ENCODE measurements at places on chromosomes 7 and 10. TPM values are rescaled to one million over a fixed set of nuclear protein-coding genes. Genes with fewer than 3 reads are reported as not detected.
A peak's percentile ranks its signal among the peaks of the same experiment; 100 is the strongest.

DNA sequence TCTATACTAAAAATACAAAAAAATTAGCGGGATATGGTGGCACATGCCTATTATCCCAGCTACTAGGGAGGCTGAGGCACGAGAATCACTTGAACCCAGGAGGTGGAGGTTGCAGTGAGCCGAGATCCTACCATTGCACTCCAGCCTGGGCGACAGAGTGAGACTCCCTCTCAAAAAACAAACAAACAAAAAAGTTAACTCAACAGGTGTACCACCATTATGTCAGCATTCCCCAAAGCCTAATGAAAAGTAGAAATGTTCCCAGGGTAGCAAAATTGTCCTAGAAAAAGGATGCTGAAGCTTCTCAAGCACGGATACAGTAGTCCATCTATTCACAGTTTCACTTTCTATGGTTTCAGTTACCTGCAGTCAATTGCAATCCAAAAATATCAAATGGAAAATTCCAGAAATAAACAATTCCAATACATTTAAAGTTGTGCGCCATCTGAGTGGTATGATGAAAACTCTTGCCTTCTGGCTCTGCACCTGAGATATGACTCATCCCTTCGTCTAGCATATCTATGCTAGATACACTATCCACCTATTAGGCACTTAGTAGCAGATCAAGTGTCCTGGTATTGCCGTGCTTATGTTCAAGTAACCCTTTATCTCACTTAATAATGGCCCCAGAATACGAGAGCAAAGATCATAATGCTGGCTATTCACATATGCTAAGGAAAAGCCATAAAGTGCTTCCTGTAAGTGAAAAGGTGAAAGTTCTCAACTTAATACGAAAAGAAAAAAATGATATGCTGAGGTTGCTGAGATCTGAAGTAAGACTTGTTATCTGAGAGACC lies 37.2 kb upstream of the SLC35G1 start:
- DNase-seq = no peak

DNA sequence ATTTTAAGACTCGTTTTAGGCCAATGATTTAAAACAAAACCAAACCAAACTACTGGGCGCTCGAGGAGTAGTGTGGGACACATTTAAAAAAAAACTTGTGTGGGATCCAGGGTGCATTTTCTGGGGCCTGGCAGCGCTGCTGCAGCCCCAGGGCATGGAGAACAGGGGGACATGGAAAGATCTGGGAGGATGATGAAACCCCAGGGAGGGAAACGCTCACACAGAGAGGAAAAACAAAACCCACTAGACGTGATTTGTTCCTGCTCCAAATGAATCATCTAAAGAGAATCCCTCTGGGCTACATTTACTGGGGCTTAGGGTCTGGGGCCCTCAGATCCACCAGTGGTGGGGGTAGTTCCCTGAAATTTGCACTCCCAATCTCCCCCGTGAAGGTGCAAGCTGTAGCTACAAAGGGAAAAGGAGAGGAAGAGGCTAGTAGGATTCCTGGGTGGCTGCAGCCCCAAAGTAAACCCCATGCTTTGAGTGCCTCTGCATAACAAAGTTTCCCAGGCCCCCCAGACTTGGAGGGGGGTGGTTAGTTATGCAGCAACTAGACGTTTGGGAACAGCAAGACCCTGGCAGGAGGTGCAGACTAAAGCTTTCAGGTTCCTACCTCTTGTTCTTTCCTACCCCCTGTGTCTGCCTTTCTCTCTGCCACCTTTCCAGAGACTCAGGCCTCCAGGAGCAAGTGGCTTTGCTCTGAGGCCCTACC lies 14.5 kb upstream of the HOXA13 start:
- no peak for DNase-seq

DNA sequence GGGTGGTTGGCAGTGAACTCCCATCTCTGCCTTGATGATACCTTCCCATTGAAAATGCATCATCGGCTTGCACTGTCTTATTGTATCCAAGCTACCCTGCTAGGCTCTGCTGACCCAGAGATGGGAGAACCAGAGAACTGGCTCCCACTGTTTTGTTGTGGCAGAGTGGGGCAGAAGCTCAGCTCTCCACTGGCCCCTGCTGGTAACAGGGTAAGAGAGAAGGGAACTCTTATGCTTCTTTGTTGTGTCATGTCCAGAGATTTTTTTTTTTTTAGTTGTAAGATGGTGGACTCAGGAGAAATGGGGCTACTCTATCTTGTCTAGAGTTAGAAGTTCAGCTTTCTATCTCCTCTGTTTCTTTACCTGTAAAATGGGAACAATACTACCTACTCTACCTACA lies 100.5 kb upstream of the SDK1 start:
- no peak for DNase-seq

- DNase-seq = no peak
Measured at GRCh38 chr10:52858722-52859121, 86.1 kb upstream of the MBL2 start.

GRCh38 chr10:60348982-60349381 lies 40.7 kb downstream of the ANK3 start:
- no peak for DNase-seq

GRCh38 chr7:107162475-107162874 lies 6.3 kb upstream of the HBP1 start:
- no peak for DNase-seq

DNA sequence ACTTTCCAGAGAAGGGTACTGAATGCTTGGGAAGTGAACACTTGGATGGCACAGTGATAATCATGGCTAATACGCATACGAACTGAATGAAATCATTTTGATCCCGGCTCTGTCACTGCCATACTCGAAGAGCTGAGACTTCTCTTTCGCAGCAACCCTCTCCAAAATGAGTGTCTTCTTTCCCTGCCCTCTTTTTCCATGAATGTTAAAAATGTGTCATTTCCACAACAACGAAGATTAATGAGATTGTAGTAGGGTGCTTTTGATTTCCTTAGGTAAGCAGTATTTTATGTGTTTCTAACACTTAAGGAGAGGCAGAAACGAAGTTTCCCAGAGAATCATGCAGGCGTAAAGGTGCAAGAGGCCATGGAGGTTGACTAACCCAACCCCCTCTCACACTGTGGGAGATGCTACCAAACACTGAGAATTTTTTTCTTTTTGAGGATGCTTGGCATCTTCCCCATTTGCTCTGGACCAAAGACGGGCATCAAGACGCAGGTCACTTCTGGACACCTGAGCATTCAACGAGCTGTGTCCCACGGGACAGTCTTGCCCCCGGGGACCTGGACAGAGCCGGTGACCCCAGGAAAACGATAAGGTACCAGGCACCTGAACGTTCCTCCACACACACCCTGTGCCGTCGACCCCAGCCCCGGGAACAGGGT lies 823 bp downstream of the COPG2 start:
- DNase-seq = no peak

DNA sequence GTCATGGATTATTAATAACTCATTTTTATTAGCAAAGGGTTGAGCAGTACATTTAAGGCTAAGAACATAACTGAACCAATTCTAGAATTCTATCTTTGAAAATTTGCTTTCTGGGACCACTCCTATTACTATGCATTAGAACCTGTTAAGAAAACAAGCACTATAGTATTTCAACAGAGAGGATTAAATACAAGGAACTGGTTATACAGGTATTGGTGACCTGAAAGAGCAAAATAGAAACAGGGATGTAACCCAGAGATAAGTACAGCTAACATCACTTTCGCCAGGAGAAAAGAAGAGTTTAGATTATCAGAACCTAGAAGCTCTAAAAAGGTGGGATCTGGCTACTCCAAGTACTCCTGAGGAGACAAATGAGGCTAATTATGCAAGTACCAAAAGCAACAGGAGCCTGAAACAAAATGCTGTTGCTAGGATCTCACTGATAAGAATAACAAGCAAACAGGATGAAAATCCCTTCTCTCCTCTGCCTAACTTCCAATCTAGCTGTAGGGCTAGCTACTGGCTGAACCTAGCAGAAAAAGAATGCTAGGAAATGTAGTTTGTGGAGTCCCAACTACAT lies 32.1 kb upstream of the ELAPOR2 start:
- DNase-seq = no peak

DNA sequence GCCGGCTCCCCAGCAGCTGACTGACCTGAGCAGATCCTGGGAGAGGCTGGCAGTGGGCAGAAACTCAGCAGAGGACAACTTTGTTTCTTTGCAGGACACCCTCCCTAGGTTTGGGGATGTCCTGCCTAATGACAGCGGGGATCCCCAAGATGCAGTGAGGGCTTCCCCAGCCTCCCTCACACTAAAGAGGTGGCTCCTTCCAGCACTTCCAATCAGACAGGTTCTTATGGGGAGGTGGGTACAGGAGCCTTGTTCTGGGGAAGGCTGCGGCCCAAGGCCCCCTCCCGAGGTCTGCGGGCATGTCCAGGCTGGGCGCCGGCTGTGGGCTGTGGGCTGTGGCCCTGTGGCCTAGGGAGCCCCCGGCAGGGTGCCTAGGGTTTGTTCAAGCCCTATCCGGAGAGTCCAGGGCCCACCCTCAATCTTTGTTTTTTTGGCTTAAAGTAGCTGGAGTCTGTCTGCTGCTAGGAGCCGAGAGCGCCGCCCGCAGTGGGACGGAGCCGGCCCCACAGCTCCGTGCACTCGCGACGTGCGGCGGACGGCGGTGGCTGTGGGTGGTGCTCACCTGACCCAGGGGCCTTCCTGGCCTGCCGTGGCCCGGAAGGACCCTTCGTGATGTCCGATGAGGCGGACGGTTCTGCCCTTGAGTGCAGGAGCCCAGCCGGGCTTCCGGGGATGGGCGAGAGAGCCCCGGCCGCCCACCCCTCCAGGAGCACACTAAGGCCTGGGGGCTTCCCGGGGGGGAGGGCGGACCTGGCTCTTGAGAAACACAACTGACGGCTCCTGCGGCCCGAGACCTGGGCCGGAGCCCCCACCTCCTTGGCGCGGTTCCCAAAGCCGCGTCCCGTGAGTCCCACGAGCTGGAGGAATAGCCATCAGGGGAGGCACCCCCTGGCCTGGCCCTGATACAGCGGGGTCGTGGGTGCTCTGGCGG lies 57.2 kb downstream of the PDGFA start:
- DNase-seq = peak; percentile 21

DNA sequence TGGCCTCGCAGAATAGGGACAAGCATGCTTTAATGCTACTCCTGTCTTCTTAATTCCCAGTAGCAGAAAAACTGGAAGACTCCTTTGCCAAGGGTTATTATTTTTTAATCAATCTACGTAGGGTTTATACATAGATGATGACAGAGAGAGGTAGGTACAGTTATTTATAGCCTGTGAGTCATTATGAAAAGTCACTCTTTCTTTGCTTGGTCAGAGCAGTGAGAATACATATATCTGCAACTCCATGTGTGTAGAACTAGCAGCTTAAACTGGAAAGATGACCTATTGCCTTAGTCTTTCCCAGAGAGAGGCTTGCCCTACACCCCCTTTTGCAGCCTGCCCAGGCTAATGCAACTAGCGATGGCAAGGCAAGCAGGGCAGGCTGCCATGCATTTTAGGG lies 1050.6 kb downstream of the NRG3 start:
- no peak for DNase-seq

DNA sequence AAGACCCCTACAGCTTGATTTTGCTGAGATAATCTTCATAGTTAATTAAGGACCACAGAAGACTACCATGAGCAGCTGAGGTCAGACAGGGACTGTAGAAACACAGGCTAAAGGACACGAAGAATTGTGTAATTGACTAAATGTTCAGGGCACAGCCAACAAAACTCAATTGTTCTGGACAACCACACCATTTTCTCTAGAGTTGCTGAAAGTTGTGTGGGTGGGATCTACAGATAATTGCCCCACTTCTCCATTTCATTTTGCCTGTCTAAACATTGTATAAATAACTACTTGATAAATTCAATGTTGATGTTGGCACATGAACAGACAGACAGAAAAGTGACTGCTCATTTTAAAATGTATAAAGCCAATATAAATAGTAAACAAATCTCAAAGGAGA lies 39.0 kb upstream of the SLC16A12 start:
- DNase-seq = no peak

DNA sequence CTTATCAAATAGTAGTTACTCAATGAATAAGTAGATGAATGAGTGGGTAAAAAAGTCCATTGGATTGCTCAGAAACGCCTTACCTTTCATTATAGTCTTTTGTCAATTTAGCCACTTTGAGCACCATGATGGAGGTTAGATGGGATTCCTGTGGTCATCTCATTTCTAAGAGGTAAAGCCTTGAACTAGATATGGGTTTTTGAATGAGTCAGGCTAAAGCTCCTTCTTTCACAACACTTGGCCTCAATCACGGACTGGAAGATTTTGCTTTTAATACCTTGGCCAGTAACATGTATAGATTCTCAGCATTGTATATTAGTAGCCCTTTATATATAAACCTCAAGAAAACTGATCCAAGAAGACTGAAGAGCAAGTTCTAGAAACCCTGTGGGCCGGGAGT lies 99.7 kb upstream of the CCDC6 start:
- DNase-seq = no peak

DNA sequence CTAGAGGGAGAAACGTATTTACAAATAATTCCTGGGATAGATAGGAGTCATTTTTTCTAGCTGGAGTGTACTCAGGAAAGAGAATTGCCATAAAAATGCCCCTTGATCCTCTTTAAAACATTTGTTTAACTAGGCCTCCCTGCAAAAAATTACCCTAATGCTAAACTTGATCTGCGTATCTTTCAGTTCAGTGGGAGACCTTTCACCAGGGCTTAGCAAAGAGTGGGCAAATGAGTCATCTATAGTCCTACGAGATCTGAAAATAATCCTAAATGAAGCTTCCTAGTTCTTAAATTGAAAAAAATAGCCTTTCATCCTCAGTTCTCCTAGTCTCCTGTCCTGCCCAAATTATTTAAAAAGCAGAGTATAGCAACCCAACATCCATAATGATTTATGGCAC lies 198.6 kb upstream of the FRMD4A start:
- DNase-seq = no peak

- no peak for DNase-seq
Measured at GRCh38 chr7:138657854-138658386, 43.2 kb downstream of the SVOPL start.

DNA sequence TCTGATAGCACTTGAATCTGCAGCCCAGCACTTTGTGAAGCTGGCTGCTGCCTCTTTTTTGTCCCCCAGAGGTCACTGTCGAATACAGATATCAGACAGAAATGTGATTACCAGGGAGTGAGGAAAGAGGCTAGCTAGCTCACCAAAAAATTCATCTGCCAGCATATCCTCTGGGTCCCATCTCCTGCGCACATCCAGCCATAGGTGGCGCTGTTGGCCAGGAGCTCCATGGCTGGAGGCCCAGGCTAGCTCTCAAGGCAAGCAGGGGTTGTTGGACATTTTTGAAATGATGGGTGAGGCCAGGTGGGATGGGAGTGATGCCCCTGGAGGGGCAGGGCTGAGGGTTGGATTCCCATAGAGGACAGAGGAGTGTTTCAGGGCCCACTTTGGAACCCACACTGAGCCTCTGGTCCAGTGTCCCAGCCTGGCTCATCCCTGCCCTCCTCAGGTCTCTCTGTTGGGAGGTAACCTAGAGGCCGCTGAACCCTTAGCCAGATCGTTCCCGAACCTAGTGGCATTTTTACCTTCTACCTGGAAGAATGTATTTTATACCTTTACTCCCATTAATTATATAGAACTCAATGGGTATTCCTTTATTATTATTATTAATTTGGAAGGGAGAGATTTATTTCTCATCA lies 14.8 kb downstream of the DPCD start:
- DNase-seq = peak; percentile 70

Gene CHRM2
- total RNA-seq = 0.31 TPM

Gene DNMBP
- 10.6 TPM for total RNA-seq

Gene PRKCQ
- 0.13 TPM for total RNA-seq

Gene OR2A1
- total RNA-seq = not detected

Gene LAMTOR4
- 40.7 TPM for total RNA-seq
